GM03348 (cell line): ENCODE measurements at places on chromosomes 2 and 18.

DNA sequence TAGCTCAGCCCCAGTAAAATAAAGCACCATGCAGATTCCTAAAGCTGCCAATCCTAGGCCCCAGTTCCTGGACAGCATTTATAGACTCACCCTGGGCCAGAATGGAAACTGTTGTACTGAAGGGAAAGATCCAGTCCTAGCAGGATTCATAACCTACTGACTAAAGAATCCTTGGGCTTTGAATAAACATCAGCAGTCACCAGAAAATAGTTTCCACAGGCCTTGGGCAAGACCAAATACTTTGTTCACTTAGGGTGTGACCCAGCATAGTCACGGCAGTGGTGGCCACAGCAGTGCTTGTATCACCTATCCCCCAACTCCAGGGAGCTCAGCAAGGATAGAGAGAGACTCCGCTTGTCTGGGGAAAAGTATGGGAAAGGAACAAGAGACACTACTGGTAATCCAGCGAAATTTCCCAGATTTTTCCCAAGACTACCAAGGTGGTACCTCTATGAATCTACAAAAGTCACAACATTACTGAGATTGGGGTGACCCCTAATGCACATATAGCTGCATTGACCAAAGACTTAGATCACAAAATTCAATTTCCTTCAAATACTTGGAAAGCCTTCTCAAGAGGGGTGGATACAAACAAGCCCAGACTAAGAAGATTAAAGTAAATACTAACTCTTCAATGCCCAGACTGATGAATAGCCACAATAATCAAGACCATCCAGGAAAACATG, 748.1 kb upstream of the LRATD1 start:
- no peak for DNase-seq

GRCh38 chr2:129681788-129682187, 297.7 kb upstream of the RAB6C start:
- DNase-seq, result no peak

GRCh38 chr2:223542501-223542900, 59.7 kb downstream of the SCG2 start:
- no peak for DNase-seq

- no peak for DNase-seq
These were observed 46.4 kb upstream of the IL1RL1 start for GRCh38 chr2:102264952-102265351.

DNA sequence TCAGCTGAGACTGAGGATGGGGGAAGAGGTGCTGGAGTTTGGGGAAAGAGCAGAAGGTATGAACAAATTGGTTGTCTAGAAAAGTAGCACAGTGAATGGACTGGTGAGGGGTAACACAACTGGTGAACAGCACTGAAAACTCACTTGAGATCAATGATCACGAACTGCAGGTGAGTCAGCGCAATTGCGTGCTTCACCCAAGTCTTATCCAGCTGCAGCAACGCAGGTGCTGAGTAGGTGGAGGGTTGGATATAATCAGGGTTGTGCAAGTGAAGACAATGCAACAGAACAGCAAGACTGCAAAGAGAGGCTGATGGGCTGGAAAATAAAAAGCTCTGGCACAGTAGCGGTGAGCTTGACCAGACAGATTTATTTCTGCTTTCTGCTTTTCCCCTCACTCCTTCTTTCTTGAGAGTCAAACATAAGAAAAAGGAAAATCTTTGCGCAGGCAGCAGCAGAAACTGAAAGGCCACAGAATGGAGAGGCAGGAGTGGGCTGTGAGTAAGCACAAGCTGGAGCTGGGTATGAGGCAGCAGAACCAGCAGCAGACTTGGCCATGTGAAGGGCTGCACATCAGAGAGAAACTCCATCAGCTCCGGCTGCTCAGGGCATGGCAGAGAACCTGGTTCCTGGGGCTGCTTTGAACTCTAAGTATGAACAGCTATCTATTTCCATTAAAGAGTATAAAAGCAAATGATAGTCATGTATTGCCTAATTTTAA, 99.4 kb upstream of the ARL5A start:
- no peak for DNase-seq

GRCh38 chr2:236512267-236512666, 57.4 kb upstream of the ACKR3 start:
- DNase-seq, result no peak

DNA sequence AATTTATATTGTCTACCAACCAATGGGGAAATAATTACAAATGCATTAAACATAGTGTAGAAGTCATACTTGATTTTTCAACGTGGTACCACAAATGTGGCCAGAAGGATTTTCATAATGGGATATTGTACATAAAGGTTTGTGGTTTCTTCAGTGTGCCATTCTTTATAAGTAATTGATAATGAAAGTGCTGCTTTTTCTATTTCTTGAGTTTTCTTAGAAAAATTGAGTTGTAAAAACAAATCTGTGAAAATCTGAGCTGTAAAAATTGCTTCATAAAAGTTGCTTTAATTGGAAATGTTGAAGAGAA, 103.6 kb downstream of the KYNU start:
- DNase-seq, result no peak

GRCh38 chr18:2312440-2312839, 258.9 kb downstream of the METTL4 start:
- no peak for DNase-seq
